Right hindlimb (tissue), 1 donor: ENCODE measurements at places on chromosomes 11 and 22.

DNA sequence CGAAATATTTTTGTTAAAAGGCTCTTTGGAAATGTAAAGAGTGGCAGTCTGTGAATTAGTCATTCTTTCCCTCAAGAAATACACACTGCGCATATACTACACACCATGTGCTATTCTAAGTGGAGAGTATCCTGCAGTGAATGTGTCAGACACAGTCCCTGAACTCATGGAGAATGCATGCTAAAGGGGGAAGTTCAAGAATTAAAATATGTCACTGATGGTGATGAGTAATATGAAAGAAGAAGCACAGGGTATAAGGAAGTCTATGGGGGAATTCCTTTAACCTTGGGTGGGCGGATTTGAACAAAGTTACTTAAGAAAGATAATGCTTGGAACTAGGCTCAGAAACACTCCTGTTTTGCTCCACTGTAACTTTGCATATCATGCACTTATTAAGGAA, 153.0 kb downstream of the LRRC4C start:
- DNase-seq, result no peak

- DNase-seq, result peak; percentile 89
Measured at GRCh38 chr11:65298655-65299179, 15.9 kb upstream of the CDC42EP2 start.

- DNase-seq, result peak; percentile 26
Measured at GRCh38 chr11:115267238-115267781, 236.9 kb downstream of the CADM1 start.

DNA sequence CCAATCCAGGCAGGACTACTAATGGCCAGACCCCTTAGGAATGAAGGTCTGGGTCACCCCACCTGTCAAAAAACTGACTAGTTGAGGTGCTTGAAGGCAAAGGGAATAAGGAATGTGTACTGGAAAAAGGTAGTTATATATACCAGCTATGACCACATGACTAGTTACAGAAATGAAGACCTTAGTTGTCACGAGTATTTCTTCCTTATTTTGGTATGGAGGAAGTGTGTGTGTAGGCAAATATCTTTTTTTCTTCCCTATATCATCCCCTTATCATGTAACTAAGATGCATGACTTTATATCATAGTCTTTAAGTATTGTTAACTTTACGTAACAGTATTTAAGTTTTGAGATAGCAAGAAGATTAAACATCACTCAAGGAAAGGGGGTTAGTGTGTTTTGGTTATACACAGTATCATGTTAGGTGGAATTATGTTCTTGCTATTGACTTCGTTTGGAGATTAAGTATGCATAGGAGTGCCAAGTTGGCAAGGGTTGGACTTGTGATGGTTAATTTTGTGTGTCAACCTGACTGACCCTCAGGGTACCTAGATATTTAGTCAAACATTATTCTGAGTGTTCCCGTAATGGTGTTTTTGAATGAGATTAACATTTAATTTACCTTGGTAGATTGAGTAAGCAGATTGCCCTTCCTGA, 38.2 kb upstream of the NARS2 start:
- no peak for DNase-seq

- no peak for DNase-seq
Measured at GRCh38 chr22:44468973-44469372, 29.1 kb downstream of the RTL6 start.

DNA sequence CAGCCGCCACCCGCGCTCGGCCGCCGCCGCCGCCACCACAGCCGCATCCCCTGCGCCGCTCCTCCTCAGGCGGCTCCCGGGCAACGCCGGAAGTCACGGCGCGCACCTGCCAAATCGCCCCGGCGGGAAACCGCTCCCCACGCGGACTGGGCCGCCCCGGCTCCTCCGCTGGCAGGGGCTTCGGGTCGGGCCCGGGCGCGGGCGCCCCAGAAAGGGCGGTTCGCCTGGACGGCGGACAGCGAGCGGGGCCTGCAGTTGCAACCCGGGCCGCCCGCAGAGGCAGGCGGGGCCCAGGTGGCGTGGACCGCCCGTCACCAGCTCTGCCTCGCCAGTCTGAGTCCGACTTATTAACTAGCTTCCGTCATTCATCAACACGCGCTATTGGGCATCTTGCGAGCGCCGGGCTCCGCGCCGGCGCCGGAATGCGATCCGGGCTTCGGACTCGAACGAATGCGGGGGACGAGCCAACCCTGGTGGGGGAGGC, at the start of gene HIRA:
Gene HIRA, minus strand, starts transcription at position 85 of the 484 bp plus-strand sequence. CDS start 257 bp downstream, outside the sequence.
- peak; percentile 88 for DNase-seq

- no peak for DNase-seq
Measured at GRCh38 chr11:104843150-104843836, 55.0 kb downstream of the CASP12 start.

DNA sequence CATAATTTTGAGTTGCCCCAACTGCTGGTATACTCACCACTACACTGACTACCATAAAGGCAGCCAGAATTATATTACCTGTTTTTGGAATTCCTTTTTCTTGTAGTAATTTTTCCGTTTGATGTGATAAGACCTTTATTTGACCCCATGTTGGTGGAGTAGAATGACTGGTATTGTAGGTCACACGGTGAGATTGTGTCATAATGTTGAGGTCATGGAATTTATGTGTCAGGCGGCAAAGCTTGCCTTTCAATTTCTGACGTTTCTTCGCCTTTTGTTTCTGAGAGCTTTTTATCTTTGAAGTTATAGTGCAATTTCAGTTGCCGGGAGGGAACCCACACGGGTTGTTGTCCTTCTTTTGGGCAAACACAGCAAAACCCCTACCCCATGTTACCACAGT, 13.0 kb downstream of the OR52K1 start:
- no peak for DNase-seq

- no peak for DNase-seq
Measured at GRCh38 chr11:6941970-6942369, 15.7 kb downstream of the ZNF215 start.

GRCh38 chr11:59188954-59189353, 17.0 kb downstream of the DTX4 start:
- DNase-seq, result no peak

- no peak for DNase-seq
Measured at GRCh38 chr22:25451480-25452114, 112.9 kb upstream of the GRK3 start.

- DNase-seq, result peak; percentile 73
Measured at GRCh38 chr22:46010951-46011626, 34.1 kb upstream of the WNT7B start.

DNA sequence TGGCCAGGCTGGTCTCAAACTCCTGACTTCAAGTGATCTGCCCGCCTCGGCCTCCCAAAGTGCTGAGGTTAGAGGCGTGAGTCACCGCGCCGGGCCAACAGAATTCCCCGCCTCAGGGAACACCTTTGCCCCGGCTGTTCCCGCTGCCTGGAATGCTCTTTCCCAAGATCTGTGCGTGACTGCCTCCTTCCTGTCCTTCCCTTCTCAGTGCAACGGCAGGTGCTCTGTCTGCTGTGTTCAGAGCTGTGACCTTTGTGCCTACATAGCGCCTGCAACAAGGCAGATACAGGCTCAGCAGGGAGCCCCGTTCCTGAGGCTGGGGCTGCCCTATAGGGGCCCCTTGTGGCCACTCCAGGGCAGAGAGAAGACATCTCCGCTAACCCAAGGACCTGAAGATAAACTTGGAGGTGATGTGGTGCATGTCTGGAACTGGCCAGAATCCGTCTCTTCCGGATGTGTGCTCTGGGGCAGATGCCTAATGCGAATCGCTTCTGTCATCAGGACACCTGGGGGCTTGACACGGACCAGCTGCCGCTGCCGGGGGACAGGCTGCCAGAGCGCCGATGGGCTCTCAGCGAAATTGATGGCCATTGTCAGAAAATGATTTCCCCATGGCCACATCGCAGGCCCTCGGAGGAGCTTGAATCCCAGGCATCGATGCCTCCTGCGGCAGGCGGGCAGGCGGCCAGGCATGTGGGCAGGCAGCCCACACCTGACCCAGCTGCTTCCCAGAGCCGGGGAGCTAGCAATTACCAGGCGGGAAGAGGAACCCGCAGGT, 43.5 kb upstream of the TCF20 start:
- peak; percentile 53 for DNase-seq

DNA sequence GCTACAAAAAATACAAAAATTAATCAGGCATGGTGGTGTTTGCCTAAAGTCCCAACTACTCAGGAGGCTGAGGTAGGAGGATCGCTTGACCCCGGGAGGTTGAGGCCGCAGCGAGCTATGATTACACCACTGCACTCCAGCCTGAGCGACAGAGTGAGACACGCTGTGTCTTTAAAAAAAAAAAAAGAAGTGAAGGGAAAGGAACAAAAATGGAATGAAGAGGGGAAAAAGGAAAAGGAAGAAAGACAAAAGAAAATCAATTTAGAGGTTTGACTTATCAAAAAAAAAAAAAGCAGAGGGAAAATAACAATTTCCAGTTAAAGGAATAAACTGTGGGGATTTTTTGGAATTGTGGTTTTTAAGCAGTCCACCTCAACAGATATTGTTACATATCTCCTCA, 36.8 kb downstream of the MRTFA start:
- DNase-seq, result no peak

DNA sequence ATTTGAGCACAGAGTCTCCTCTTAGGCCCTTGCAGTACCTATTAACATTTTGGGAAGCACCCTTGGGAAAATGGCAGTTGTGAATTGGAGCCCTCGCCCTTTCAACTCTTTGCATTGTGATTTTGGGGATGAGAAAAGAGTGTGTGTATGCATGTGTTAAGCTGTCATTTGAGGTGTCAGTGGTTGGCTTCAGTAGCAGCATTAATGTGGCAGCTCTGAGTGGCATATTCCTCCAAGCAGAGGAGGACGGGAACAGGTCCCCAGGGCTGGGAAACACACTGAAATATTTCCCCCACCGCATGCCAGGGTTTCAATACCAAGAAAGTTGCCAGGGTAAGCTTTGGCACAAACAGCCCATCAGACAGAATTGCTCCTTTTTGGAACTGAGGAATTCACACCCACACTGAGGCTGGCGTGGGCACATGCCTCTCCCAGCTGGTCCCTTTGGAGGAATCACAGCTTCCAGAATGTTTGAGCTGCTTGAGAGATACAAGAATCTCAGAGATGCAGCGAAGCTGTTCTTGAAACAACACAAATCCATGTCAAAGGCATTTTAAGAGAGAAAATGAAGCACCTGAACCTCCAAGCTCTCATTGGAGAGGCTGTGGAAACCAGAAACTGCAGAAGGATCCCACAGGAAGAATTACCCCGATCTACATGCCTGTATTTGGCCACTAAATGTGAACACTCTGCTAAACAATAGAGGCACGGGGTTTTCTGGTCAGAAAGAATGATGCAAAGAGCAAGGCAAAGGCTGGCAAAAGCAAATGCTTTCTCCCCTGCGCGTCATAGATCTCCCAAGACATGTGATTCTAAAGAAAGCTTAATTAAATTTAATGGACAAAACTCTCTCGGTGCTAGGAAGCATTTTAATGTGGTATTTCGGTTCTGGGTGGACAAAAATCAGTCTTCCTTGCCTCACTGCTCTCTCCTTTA, 67.2 kb upstream of the RCN1 start:
- DNase-seq, result no peak

DNA sequence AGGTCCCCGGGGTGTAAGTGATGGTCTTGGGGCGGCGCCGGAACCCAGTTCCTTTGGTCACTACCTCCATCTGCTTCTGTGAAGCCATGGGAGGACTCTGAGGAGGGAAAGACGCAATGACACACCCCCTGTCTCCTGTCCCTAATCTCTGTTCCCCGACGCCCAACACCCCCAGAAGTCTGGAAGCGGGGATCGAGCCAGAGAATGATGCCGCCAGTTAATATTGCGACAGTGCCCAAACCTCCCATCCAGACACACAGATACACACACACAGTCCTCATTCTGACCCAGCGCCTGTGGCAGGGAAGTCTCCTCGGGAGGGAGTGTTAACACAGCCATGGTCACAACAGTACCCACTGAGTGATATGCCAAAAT, 352 bp downstream of the C22orf23 start:
- no peak for DNase-seq

- DNase-seq, result no peak
Measured at GRCh38 chr11:78299000-78299710, 110.4 kb downstream of the USP35 start.

DNA sequence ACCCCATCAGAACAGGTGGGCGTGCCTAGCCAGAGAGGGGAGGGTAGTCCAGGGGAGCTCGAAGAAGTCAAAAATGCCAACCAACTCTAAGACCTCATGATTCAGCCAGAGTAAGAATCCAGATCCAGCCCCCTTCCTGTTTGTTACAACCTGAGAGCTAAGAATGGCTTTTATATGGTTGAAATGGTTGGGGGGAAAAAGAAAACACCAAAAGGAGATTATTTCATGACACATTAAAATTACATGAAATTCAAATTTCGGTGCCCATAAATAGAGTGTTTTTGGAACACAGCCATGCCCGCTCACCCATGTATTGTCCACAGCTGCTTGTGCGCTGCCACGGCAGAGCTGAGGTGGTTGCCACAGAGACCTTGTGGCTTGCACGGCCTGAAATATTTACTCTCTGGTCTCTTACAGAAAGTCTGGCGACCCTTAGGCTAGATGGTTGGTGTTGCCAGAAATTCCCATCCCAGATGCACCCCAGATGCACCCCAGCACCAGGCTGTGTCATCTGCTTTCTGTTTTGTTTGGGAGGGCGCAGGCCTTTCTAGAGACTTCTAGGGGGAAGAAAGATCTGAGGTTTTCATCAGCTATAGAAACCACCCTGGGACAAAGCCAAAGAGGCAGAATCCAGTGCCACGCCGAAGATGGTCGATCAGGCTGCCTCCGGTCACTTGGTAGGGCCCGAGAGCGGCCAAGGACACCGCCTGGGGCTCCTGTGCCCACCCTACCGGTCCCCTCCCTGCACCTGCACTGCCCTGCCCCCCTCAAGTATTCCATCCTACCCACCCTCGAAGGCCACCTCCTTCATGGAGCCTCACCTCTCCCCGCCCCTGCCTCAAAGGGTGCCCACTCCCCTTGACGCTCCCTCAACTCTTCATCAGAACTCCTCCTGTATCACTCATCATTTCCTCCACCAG, 80.2 kb downstream of the DSCAML1 start:
- no peak for DNase-seq

DNA sequence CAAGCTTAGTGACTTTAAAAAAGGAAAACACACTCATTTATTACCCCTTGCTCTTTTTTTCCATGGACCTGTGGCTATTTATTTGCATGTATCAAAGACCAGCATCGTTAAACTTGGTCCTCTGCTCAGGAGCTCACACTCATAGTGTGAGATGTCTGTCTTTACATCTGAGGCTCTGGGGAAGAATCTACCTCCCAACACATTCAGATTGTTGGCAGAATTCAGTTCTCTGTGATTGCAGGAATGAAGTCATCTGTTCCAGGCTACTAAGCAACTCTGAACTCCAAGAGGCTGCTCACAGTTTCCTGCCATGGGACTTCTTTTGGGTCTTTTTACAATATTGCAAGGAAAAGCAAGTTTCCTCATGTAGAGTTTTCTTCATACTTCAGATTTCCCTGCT, 138.8 kb downstream of the LRRC4C start:
- peak; percentile 39 for DNase-seq

GRCh38 chr11:75273411-75274391, 33.1 kb downstream of the TPBGL start:
- DNase-seq, result peak; percentile 14

- DNase-seq, result no peak
Measured at GRCh38 chr11:65767406-65767805, 13.4 kb downstream of the AP5B1 start.

GRCh38 chr11:96969251-96969650, 579.4 kb downstream of the JRKL start:
- no peak for DNase-seq

GRCh38 chr11:69496631-69497220, 15.3 kb downstream of the LINC01488 start:
- DNase-seq, result no peak

GRCh38 chr11:44244639-44245310, 65.2 kb downstream of the ALX4 start:
- DNase-seq, result no peak
